ENCODE measurements at places on chromosomes 1 and 21.

- DNase-seq: no peak
Observed at GRCh38 chr1:43512681-43513080, 18.0 kb upstream of the PTPRF start.

DNA sequence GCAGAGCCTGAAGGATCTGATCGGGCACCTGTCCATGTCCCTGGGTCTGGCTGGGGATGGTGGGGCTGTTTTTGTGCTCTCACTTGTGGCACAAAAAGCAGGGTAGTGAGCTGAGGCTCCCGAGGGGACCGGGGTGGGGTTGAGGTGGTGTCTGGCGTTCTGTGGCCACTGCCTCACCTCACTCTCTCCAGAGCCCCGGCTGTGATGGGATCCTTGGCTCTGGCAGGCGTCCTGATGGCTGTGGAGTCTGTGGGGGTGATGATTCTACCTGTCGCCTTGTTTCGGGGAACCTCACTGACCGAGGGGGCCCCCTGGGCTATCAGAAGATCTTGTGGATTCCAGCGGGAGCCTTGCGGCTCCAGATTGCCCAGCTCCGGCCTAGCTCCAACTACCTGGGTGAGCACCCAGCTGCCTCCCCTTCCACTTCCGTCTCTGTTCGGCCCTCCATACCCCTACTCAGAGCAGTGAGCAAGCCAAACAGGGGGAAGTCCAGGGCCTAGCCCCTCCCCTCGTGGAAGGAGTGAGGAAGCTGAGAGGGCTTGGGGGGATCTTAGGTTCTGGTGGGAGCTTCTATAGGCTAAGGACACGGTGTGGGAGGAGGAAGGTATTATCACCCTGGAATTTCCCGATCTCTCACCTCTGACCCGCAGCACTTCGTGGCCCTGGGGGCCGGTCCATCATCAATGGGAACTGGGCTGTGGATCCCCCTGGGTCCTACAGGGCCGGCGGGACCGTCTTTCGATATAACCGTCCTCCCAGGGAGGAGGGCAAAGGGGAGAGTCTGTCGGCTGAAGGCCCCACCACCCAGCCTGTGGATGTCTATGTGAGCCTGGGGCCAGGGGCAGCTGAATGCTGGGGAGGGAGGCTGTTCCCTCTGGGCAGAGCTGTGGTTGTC is 7.0 kb downstream of the ADAMTSL4 start:
- no peak for DNase-seq

- DNase-seq: peak; percentile 89
Observed at GRCh38 chr1:44835738-44836675, 7.0 kb downstream of the PTCH2 start.

DNA sequence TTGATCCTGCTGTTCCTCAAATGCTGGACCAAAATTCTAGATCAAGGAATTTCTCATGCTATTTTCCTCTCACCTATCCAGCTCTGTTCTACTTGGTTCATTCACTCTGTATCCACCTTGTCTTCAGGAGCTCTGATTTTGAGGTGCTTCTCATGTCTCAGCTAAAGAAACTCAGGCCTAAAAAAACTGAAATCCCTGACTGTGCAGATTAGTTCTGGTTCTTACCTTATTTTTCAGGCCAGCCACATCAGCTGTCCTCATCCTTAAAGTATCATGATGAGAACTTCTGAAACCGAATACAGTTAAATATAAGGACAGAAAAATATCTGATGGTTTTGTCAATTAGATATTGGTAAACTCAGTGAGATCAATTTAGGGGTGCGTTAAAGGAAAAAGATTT is 27.8 kb upstream of the DR1 start:
- no peak for DNase-seq

DNA sequence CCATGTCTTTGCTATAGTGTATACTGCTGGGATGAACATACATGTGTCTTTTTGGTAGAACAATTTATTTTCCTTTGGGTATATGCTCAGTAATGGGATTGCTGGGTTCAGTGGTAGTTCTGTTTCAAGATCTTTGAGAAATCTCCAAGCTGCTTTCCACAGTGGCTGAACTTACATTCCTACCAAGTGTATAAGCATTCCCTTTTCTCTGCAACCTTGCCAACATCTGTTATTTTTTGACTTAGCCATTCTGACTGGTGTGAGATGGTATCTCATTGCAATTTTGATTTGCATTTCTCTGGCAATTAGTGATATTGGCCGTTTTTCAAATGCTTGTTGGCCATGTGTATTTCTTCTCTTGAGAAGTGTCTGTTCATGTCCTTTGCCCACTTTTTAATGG is 37.5 kb upstream of the ANGPTL1 start:
- no peak for DNase-seq

GRCh38 chr1:87113313-87113712 is 198.9 kb downstream of the HS2ST1 start:
- DNase-seq: peak; percentile 50

DNA sequence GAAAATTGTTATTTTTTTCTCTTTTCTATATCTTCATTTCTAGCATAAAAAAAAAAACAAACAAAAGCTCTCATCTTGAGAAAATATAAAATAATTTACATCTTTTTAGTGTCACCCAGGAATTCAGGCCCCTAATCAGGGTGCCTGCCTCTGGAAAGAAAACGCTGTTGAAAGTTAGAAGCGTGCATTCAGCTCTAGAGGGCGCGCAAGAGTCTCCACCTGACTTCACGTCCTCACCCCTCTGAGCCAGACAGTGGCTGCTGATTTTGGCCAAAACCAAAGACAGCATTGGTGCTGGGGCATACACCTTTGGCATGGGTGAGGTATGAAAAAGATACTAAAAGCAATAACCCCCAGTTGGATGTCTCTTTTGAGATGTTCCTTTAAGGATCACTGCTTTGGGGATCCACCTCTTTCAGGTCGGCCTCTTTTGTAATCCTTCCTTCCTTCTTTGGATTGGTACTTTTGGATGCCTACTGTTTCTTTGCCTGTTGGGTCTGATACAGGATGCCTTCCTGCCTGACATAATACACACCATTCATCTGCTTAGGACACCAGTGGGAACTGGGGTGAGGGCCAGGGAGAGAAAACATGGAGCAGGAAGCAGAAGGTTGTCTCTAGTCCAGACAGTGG is 77.6 kb upstream of the CHRM3 start:
- DNase-seq: peak; percentile 23

- no peak for DNase-seq
Observed at GRCh38 chr21:33255404-33255803, 10.8 kb upstream of the IL10RB start.

Measured in right hindlimb (tissue), 1 donor.